ENCODE measurements at places on chromosomes 4 and X.

DNA sequence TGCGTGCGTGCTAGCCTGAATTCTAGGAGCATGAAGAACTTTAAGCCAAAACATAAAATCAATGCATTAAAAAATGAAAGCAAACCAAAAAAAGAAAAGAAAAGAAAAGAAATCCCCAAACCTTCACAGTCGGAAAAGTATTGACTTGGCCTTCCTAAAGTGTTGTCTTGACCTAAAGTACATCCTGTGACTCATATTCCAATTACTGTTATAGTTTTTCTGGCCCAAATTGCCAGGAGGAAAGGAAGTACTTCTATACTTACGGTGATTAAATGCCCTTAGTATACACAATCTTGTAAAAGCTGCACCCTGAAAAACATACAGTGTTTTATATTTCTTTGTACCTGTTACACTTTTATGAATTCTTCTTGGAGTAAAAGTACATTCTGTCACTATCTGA lies 512.8 kb downstream of the ANKRD50 start:
- no peaks in the 10 kb centered on the region for H3K4me1 ChIP-seq
- no peaks in the 10 kb centered on the region for H3K36me3 ChIP-seq
- DNase-seq, result no peak
- no peak overlapping the region for H3K27ac ChIP-seq

DNA sequence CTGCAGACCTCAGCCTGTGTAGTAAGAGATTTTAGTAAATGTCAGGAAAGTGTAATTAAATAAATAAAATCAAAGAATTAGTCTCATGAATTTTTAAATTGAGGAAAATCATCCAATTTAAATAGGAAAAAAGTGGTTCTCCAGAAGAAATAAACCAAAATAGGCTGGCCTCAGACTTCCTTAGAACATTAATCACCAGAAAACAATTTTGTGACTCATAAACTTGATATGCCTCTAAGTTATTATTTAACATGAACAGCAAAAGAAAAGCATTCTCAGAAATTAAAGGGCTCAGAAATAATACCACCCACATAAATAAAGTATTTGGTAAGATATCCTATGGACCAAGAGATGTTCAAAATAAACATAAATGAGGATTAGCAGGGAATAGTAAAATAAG lies 14.3 kb downstream of the FAM47B start:
- DNase-seq, result no peak
- H3K27ac ChIP-seq, result no peak overlapping the region
- H3K27me3 ChIP-seq, result no peaks in the 10 kb centered on the region
- no peaks in the 10 kb centered on the region for H3K36me3 ChIP-seq
- no peaks in the 10 kb centered on the region for H3K4me1 ChIP-seq
- H3K4me3 ChIP-seq, result no peak overlapping the region

- H3K36me3 ChIP-seq, result no peaks in the 10 kb centered on the region
- no peak overlapping the region for H3K27ac ChIP-seq
- no peak for DNase-seq
- no peak overlapping the region for H3K4me3 ChIP-seq
Observed at GRCh38 chr4:185002784-185003183, 15.5 kb upstream of the HELT start.

GRCh38 chrX:97158269-97158668 lies 274.6 kb downstream of the RPA4 start:
- H3K4me3 ChIP-seq, result no peak overlapping the region
- no peaks in the 10 kb centered on the region for H3K4me1 ChIP-seq
- DNase-seq, result no peak
- no peaks in the 10 kb centered on the region for H3K27me3 ChIP-seq

GRCh38 chr4:140188975-140189374 lies 35.0 kb upstream of the MAML3 start:
- no peak for DNase-seq
- no peak overlapping the region for H3K4me3 ChIP-seq
- no peaks in the 10 kb centered on the region for H3K27me3 ChIP-seq

GRCh38 chr4:39354254-39354552 lies 12.0 kb downstream of the RFC1 start:
- peak overlapping the region; percentile 80 for H3K27ac ChIP-seq
- H3K36me3 ChIP-seq, result no peaks in the 10 kb centered on the region
- DNase-seq, result no peak

DNA sequence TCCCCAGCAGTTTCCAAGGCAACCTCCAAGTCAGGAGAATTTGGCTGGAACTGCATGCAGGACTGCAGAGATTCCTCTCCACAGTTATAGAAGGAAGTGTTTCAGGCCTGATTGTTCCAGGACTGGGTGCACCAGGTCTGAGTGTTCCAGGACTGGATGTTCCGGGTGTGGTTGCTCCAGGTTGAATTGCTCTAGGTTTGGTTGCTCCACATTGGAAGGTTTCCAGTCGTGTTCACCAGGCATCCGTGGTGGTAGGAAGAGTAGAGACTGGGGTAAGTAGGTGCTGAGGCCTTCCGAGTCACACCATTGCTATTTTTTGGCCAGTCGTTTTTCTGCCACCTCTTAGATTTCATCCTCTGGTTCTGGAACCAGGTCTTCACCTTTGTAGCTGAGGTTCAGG lies 105.4 kb downstream of the MSN start:
- no peak for DNase-seq
- H3K27ac ChIP-seq, result no peak overlapping the region
- no peak overlapping the region for H3K4me3 ChIP-seq
- H3K36me3 ChIP-seq, result no peaks in the 10 kb centered on the region

DNA sequence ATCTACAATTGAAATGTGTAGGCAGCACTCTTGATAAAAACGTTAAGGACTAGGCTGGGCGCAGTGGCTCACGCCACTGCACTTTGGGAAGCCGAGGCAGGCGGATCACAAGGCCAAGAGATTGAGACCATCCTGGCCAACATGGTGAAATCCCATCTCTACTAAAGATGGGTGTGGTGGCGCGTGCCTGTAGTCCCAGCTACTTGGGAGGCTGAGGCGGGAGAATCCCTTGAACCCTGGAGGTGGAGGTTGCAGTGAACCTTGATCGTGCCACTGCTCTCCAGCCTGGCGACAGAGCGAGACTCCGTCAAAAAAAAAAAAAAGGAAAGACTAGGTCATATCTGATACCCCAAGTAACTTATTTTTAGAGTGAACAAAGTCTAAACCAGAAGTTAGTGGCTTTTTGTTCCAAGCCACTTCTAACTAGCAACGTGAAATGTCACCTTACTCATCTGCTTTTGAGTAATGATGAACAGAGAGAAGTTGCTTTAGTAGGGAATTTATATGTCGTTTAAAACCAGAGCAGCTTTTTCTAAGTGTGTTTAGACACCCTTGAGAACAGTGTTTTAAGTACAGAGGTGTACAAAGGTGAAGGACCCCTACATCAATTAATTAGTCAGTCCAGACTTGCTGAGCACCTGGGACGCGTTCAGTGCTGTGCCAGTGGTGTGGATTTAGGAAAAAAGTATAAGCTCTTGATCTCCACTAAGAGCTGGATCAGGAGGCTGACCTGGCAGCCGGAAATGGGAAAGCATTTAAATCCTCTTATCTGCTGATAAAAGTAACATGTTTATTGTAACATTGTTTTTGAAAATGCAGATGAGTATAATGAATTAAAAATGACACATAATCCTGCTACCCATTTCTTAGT lies 23.5 kb downstream of the SPRY1 start:
- no peak overlapping the region for H3K27ac ChIP-seq
- H3K36me3 ChIP-seq, result no peaks in the 10 kb centered on the region
- no peak overlapping the region for H3K4me3 ChIP-seq
- H3K27me3 ChIP-seq, result no peaks in the 10 kb centered on the region
- peaks cover 7% of the 10 kb centered on the region for H3K4me1 ChIP-seq

DNA sequence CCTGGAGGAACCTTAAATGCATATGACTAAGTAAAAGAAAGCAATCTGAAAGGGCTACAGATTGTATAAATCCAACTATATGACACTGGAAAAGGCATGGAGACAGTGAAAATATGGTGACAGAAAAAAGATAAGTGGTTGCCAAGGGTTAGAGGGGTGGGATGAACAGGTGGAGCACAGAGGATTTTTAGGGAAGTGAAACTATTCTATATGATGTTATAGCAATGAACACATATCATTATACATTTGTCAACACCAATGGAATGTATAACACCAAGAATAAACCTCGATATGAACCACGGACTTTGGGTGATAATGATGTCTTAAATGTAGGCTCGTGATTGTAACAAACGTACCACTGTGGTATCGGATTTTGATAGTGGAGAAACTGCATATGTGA lies 40.7 kb downstream of the NPY5R start:
- H3K36me3 ChIP-seq, result no peaks in the 10 kb centered on the region
- H3K4me3 ChIP-seq, result no peak overlapping the region
- H3K27me3 ChIP-seq, result no peaks in the 10 kb centered on the region
- no peak overlapping the region for H3K27ac ChIP-seq

DNA sequence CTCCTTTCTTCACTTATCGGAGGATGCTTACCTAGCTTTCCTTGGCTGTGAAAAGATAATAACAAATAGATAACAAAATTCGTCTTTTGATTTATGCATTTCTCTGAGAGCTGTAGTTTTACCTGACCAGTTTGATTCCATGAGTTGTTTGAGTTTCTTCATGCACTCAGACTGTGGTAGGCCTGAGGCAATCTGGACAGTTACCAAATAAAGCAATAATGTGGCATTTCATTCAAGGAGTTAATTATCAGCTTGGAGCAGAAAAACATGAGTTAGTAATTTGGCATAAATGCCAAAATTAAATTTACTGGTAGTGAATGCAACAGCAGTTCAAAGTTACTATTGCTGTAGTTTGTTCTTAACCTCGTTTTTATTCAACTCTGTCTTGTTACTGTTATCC lies 53.5 kb downstream of the FABP2 start:
- H3K27me3 ChIP-seq, result no peaks in the 10 kb centered on the region
- peaks cover 21% of the 10 kb centered on the region for H3K36me3 ChIP-seq
- no peak overlapping the region for H3K27ac ChIP-seq
- DNase-seq, result no peak
- peaks cover 8% of the 10 kb centered on the region for H3K4me1 ChIP-seq

DNA sequence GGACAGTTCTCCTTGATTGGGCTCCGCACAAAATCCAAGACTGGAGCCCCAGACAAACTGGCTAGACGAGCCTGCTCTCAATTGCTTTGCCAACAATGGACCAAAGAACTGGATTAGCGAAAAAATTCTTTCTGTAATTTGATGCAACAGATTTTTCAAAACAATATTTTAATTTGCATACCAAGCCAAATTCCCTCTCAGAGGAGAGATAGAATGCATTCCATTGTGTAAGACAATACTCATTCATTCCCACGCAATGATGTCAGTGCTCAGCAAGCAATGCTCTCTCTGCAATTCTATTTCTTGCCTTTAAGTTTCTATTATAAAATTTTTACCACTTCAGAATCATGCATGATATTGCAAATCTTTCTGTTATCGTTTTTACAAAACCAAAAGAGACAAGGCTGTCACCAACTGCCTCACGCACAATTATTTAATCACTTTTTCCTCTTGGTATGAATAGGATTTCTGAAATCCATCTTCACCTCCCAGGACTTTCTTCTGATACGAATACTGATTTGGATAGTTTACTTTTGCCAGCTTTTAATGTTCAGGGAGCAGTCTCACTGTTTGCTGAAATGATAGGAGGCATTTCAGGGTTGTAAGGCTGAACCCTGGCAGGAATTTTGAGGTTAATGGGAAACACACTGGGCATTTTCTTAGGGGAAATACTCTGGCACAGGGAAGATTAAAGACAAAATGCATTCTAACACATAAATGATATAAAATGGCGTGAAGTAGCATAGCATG lies 46.1 kb upstream of the HCCS start:
- no peaks in the 10 kb centered on the region for H3K36me3 ChIP-seq
- H3K4me3 ChIP-seq, result no peak overlapping the region
- H3K4me1 ChIP-seq, result no peaks in the 10 kb centered on the region
- H3K27ac ChIP-seq, result no peak overlapping the region
- no peaks in the 10 kb centered on the region for H3K27me3 ChIP-seq

- peaks cover 44% of the 10 kb centered on the region for H3K4me1 ChIP-seq
- peak overlapping the region; percentile 34 for H3K27ac ChIP-seq
Observed at GRCh38 chr4:10054571-10055041, 33.3 kb upstream of the SLC2A9 start.
